Activated T-cell treated with anti-CD3 and anti-CD28 coated beads, Interleukin-2, amount 50 U/mL, for 72 hours (primary cell): ENCODE measurements at places on chromosomes 11 and 22.

GRCh38 chr11:75715688-75716087, 1.9 kb upstream of the MOGAT2 start:
- no peak for DNase-seq

- no peak for DNase-seq
Measured at GRCh38 chr11:127042445-127042844, 41.9 kb upstream of the KIRREL3 start.

- DNase-seq: no peak
Measured at GRCh38 chr22:27349456-27349855, 452.1 kb downstream of the MN1 start.

DNA sequence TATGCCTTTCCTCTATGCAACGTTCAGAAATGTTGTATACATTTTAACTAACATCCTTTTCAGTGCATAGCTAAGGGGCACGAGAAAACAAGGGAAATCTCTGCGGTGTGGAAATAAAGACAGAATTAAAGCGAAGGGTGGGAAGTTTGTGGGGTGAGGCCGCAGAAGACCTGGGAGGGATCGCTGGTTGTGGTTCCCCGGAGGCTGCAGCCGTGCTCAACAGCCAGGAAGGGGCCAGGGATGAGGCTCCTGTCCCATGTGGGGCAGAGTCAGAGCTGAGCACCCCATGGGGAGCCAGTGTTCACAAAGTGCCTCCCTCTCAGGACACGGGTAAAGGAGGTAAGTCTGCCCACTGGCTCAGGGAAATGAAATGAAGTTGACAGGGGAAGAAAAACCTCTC, 67.5 kb downstream of the MYEOV start:
- no peak for DNase-seq

DNA sequence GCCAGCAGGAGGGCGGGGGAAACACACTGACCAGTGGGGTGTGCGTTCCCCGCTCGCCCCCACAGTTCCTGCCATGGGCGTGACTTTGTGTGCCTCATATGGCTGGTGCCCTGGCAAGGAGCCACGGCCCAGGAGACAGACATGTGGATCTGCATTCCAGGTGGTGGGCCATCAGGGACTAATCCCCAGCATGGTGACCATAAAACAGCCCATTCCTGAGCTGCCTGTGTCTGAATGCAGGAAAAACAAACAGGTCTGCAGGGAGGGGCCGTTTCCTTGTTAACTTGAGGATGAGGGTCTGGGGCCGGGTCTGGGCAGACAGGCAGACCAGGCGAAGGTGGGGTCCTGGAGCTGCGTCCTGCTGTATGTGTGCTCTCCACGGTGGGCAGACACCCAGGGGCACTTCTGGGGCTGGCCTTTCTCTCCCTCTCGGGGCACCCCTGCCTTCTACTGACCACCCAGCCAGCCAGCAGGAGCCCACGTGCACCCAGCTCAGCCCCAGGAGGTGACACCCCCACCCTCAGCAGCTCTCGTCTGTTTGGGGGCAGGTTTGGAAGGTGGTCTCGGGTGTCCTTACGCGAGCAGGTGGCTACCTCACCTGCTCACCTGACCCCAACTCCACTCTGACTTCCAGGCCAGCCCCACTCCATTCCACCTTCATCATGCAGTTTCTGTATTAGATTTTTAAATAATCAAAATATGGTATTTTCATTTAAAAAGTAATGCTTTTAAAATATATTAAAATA, 120.3 kb downstream of the KCNQ1OT1 start:
- no peak for DNase-seq

DNA sequence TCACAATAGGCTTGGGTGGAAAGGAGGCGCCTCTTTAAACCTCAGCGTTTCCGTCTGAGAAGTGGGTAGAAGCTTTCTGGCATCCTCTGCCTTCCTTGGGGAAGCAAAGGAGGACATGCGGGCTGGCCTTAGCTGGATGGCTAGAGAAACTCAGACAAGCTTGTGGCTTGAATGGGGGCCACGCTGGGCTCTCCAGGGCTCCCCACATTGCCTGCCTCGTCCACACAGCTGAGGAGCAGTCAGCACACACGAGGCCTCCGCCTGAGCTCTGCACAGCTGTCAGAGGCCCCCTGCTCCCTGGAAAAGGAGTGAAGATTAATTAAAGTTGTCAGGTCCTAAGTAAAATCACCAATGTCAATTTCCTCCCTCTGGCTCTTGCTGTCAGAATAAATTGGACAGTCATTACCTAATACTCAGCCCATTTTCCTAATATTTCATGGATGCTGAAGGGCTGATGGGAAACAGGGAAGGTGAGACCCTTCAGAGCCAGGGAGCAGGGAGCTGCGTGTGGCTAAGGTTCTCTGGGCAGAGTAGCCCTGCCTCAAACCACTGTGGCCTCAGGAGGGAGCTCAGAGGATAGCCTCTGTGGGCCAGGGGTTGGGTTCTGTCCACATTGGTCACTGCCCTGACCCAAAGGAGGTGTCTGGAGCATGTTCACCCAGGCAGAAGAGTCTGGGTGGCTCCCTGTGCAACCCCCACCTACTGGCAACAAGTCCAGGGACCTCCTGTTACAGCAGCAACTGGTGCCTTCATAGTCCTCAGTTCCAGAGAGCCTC, 118.3 kb upstream of the CD82 start:
- DNase-seq: no peak

DNA sequence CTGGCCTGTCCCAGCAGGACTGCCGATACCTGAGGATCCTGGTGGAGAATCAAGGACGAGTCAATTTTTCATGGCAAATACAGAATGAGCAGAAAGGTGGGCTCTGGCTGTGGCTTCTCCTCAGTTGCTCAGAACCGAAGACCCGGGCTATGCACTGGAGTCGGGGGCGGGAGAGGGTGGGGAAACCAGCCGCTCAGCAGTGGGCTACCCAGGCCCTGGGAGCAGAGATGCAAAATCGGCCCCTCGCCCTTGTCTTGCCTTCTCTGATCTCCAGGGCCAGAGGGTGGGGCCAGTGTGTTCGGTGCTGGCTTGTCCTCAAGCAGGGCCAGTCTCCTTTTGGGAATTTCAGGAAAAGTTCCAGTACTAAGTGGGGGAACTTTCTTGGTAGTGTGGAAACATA, 18.4 kb upstream of the GLB1L2 start:
- DNase-seq: no peak

DNA sequence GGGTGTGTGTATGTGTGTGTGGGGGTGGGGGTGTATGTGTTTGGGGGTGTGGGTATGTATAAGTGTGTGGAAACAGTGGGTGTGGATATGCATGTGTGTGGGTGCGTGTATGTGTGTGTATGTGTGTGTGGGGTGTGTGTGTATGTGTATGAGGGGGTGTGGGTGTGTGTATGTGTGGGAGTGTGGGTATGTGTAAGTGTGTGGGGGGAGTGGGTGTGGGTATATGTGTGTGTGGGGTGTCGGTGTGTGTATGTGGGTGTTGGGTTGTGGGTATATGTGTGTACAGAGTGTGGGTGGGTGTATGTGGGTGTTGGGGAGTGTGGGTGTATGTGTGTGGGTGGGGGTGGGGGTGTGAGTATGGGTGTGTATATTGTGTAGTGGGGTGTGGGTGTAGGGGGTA, 206.0 kb downstream of the OPCML start:
- DNase-seq: no peak

DNA sequence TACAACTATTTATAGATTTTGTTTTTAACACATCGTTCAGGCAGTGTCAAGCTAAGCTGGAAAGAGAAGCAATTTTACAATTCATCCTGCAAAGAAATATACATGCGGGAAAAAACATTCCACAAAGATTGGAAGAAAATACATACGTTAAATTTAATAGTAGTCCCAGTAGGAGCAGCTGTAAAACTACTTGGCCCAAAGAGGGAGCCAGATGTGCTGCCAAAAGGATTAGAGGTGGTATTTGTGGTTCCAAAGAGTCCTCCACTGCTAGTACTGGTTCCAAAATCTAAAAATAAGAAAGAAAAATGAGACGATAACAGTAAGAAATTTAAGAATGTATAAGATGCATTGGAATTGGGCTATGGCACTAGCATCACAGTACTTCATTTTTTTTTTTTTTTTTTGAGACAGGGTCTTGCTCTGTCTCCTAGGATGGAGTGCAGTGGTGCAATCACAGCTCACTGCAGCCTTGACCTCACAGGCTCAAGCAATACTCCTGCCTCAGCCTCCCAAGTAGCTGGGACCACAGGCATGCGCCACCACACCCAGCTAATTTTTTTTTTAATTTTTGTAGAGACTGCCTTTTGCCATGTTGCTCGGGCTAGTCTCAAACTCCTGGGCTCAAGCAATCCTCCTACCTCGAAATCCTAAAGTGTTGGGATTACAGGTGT, 21.5 kb downstream of the NUP98 start:
- no peak for DNase-seq

GRCh38 chr11:57073128-57073527, 84.4 kb downstream of the OR5AK2 start:
- no peak for DNase-seq

DNA sequence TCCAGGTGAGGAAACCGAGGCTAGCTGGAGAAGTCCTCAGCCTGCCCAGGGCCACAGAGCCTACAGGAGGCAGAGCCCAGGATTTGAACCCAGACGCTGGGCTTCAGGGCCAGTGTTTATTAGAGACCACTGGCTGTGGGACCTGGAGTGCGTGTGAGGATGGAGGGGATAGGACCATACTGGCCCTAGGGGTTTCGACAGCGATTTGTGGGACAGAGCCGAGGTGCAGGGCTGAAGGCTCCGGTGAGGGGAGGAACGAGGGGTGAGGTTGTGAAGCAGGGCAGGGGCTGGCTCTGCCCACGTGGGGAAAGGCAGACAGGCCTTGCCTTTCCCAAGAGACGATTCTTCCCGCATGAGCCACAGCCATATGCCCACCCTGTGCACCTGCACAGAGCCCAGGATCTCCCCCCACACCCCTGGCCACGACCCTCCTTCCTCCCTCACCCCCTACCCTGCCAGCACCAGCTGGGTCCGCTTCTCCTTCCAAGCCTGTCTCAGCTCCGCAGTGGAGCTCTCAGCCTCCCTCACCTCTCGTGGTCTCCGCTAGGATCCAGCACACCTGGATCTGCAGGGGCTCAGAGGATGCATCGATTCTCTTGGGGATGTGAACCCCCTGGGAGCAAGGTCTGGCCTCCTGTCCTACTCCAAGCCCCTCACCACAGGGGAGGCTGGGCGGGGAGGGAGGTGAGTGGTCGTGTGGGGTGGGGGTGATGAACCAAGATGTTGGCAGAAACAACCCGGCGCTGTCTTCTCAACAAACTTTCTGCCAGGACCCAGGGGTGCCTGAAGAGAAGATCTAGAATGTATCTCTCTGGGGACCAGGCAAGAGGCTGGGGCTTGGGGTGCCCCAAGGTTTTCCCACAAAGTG, 58.4 kb downstream of the RTL6 start:
- DNase-seq: no peak

DNA sequence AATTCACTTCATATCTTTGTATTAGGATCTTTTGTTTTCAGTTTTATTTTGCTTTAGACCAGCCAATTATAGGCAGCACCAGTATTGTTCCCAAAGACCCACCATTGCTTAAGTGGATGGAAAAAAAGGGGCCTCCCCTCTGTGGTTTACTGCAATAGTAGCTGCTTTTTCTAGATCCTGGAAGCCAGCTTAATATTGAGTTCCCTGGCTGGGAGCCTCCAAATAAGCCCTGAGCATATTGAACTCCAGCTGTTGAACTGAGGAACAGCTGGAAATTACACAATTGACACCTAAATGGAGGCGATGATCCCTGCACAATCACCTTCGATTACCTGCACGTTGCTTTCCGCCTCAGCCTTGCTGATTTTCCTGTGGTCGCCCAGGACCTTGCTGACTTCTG, 576.0 kb downstream of the SOX6 start:
- DNase-seq: no peak

- no peak for DNase-seq
Measured at GRCh38 chr11:73397468-73398131, 21.4 kb downstream of the RELT start.

- peak; percentile 71 for DNase-seq
Measured at GRCh38 chr11:57460022-57460757, at the start of gene RTN4RL2. Gene RTN4RL2, plus strand, starts transcription at chr11:57460528. Its CDS starts 338 bp downstream, at chr11:57460866.

GRCh38 chr22:38067028-38067415, 9.8 kb downstream of the PICK1 start:
- no peak for DNase-seq

DNA sequence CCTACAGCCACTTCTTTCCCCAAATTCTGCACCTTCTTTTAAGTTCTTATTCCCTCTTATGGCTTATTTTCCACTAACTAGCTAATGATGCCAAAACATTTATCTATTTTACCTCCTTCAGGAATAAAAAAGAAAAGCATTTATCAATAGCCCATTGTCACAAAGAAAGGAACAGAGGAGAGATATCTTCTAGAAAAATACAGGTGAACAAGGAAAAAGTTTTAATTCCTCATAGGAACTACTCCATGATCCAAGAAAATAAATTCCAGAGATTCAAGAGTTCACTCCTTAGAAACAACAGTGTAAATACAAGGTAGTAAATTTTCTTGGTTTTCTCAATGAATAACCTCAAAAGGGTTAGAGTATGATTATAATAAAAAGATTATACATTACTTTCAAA, 52.6 kb upstream of the TOP3B start:
- no peak for DNase-seq

- DNase-seq: no peak
Measured at GRCh38 chr22:24412274-24412673, 15.1 kb upstream of the ADORA2A start.

DNA sequence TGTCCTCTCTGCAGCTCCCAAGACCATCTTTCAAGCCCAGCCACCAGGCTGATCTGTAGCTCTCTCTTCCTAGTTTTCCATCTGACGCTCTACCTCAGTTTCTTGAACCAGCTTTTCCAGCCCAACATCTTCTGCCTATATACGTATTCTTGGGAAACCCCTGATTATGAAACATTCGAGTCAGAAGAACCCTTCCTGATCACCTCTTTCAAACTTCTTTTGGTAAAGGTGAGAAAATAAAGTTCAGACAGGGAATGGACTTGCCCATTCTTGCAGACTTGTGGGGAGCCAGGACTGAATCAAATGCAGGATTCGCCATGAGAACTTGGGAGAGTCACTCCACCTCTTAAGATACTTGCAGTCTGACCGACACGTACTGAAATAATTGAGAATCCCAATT, 169.5 kb upstream of the NARS2 start:
- no peak for DNase-seq

DNA sequence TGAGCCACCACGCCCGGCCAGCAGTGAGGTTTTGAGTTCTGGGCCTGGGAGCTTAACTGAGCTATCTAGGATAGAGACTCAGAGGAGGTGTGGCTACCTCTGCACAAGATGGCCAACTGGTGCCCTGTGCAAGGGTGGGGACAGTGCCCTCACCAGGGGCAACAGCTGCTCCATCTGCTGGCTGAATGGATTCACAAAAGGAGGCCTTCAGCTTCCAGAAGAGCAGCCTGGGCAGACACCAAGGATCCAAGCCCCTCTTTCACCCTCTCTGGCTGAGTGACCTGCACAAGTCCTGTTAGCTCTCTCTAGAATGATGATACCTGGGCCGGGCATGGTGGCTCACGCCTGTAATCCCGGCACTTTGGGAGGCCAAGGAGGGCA, 33.5 kb upstream of the BAIAP2L2 start:
- no peak for DNase-seq

- no peak for DNase-seq
Measured at GRCh38 chr22:36439481-36440271, 41.8 kb downstream of the TXN2 start.
